ENCODE measurements at places on chromosomes 13 and 19. TPM values are rescaled to one million over a fixed set of nuclear protein-coding genes. Genes with fewer than 3 reads are reported as not detected.

- H3K27me3 ChIP-seq = no peaks in the 10 kb centered on the region
- H3K27ac ChIP-seq = no peak overlapping the region
- no peak for DNase-seq
- peaks cover 4% of the 10 kb centered on the region for H3K4me1 ChIP-seq
These were observed 27.4 kb downstream of the FPR3 start for GRCh38 chr19:51822325-51822724.

- H3K4me1 ChIP-seq = no peaks in the 10 kb centered on the region
- no peak overlapping the region for H3K27ac ChIP-seq
- no peak for DNase-seq
- no peak overlapping the region for H3K4me3 ChIP-seq
- H3K36me3 ChIP-seq = no peaks in the 10 kb centered on the region
These were observed 15.0 kb downstream of the TMTC4 start for GRCh38 chr13:100659578-100659977.

MYPOP gene
- 7.1 TPM for total RNA-seq

GRCh38 chr13:20521364-20522115, 4.1 kb downstream of the CRYL1 start:
- H3K27ac ChIP-seq = no peak overlapping the region
- no peak overlapping the region for H3K4me3 ChIP-seq
- H3K27me3 ChIP-seq = no peaks in the 10 kb centered on the region
- no peak for DNase-seq

GRCh38 chr13:99414048-99414995, 87.0 kb upstream of the TM9SF2 start:
- DNase-seq = no peak
- H3K36me3 ChIP-seq = no peaks in the 10 kb centered on the region
- H3K4me3 ChIP-seq = no peak overlapping the region
- H3K27ac ChIP-seq = no peak overlapping the region
- H3K27me3 ChIP-seq = no peaks in the 10 kb centered on the region

UBXN6 gene
- 317 TPM for total RNA-seq

GRCh38 chr19:11578258-11579142, 1.1 kb upstream of the ACP5 start:
- no peak overlapping the region for H3K27ac ChIP-seq
- H3K27me3 ChIP-seq = peaks cover 7% of the 10 kb centered on the region
- H3K4me3 ChIP-seq = no peak overlapping the region
- H3K4me1 ChIP-seq = no peaks in the 10 kb centered on the region

GTPBP3 gene
- total RNA-seq = 48.9 TPM

PKN1 gene
- 166 TPM for total RNA-seq

GRCh38 chr13:84443463-84443862, 561.2 kb upstream of the SLITRK1 start:
- H3K4me1 ChIP-seq = no peaks in the 10 kb centered on the region
- no peak overlapping the region for H3K4me3 ChIP-seq
- no peaks in the 10 kb centered on the region for H3K36me3 ChIP-seq

PRODH2 gene
- total RNA-seq = 0.46 TPM

DNA sequence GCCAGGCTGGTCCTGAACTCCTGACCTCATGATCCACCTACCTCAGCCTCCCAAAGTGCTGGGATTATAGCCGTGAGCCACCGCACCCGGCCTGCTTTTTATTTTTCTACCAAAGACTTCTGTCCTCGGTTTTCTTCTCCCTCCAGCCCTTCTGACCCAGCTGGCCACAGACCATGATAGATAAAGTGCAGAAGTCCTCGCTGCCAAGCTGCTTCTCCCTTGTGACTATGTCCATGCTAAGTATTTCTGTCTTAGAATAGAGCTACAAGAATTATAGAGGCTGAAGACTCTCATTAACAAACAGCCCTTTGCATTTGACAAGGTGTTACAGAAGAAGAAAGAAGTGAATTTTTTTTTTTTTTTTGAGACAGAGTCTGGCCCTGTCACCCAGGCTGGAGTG, 15.4 kb upstream of the MAP3K10 start:
- no peak overlapping the region for H3K4me3 ChIP-seq
- H3K27ac ChIP-seq = no peak overlapping the region
- DNase-seq = no peak

DNA sequence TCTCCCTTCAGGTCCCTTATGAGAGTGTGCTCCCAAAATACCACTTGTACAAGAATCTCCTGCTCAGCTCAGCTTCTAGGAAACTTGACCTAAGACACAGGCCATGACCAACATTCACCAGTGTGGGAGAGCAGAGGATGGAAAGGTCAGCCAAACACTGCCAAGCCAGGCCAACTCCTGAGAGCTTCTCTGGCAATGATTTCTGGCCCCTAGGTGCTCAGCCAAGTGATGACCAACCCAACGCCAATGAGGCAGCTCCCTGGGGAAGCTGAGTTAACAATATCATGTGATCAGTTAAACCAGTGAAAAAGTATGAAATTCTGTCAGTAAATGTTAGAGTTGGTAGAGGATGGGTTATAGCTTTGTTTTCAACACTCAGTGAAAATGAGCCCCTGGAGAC, 49.1 kb upstream of the FLT1 start:
- H3K27me3 ChIP-seq = no peaks in the 10 kb centered on the region
- DNase-seq = no peak

DNA sequence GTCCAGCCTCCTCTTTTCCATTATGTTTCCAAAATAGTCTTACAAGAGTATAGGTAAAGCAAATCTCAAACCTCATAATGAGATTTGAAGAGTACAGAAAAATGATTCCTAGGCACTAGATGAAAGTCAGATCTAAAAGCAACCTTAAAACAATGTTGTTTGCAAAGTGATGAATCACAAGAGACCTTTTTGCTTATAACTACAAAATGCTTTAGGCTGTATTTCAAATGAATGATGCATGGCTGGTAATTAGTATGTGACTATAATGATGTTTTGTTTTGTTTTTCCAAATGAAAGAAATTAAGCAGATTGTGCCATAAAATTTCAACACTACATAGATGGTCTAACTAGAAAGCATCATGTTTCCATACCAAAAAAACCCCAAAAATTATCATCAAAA, 272.7 kb downstream of the DIAPH3 start:
- DNase-seq = no peak
- no peaks in the 10 kb centered on the region for H3K4me1 ChIP-seq
- no peaks in the 10 kb centered on the region for H3K27me3 ChIP-seq
- H3K36me3 ChIP-seq = no peaks in the 10 kb centered on the region
